HCT116 (cell line): ENCODE measurements at places on chromosomes 1 and 21.

DNA sequence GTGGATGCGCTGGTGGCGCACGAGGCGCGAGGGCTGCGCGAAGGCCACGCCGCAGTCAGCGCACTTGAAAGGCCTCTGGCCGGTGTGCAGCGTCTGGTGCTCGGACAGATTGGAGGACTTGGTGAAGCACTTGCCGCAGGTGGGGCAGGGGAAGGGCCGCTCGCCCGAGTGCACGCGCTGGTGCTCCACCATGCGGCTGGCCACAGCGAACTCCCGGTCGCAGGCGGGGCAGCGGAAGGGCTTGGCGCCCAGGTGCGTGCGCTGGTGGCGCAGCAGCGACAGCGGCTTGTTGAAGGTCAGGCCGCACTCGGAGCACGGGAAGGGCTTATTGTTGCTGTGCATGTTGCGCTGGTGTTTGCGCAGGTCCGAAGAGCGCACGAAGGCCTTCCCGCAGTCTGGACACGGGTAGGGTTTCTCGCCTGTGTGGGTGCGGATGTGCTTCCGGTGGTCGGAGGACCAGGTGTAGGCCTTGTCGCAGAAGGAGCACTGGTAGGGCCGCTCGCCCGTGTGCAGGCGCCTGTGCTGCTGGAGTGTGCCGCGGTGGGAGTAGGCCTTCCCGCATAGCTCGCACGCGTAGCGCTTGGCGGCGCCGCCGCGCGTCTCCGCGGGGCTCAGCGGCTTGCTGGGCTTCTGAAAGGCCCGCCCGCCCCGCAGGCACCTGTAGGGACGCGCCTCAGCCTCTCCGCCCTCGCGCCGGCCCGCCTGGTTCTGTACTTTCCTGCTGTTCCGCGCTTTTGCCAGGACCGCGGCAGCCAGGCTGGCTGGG, 4.7 kb downstream of the ZNF648 start:
- H3K27ac ChIP-seq: no peak overlapping the region
- H3K4me3 ChIP-seq: no peak overlapping the region
- H3K36me3 ChIP-seq: no peaks in the 10 kb centered on the region
- peaks cover 5% of the 10 kb centered on the region; the same call in 1 of the 2 replicates for H3K4me1 ChIP-seq

GRCh38 chr1:21278208-21278859, 11.9 kb downstream of the ECE1 start:
- 0 out of 2 replicates have a peak, but pooled peaks cover 6% of the 10 kb centered on the region for H3K36me3 ChIP-seq
- H3K27me3 ChIP-seq: no peaks in the 10 kb centered on the region
- H3K4me1 ChIP-seq: peaks cover 5% of the 10 kb centered on the region; the same call in 1 of the 2 replicates
- H3K27ac ChIP-seq: no peak overlapping the region
- no peak for DNase-seq

DNA sequence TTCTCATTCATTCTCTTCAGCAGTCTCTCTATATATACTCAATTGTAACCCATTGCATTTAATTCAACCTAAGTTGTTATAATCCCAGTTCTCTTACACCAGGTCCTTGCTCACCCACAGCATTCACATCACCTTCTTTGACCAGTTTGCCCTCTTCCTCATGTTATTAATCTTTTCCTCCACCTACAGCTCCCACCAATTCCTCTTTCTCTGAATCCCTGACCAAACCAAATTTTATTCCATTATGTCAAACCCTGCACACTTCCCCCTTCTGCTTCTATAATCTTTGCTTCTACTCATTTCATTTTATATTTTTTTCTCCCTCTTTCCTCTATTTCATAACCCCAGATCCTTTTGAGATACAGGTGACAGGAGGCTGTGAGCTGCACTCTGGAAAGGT, 1.4 kb downstream of the CD1A start:
- H3K27ac ChIP-seq: no peak overlapping the region
- H3K36me3 ChIP-seq: no peaks in the 10 kb centered on the region
- H3K27me3 ChIP-seq: peaks cover 21% of the 10 kb centered on the region; the same call in 1 of the 2 replicates
- H3K4me3 ChIP-seq: no peak overlapping the region
- no peak for DNase-seq
- H3K4me1 ChIP-seq: no peaks in the 10 kb centered on the region

- no peak overlapping the region for H3K27ac ChIP-seq
- DNase-seq: no peak
- H3K4me1 ChIP-seq: no peaks in the 10 kb centered on the region
- no peak overlapping the region for H3K4me3 ChIP-seq
- H3K27me3 ChIP-seq: no peaks in the 10 kb centered on the region
These were observed 109.3 kb downstream of the NTNG1 start for GRCh38 chr1:107250169-107250568.

DNA sequence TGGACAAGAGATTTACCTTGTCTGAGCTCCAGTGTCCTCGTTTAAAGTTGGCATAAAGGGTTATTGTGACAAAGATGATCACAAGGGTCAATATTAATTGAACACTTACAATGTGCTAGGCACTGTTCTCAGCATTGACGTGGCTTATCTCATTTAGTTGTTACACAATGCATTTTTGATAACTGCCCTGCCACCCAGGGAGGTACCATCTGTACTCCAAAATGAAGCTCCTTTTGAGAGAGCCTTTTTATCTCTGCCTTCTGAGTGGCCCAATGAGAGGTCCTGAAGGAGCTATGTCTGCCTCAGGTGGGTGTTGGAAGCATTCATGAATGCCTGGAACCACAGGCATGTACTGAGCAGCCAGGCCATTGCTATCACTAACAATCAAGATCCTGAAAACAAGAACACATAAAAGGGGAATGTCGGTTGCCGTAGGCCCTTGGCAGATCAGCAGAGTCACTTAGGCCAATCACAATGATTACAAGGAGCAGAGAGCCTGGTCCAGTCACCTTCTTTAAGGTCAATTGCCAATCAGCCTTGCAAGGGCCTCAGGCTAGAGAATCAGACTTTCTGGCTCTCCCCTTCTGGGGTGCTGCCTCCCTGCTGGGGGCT, 78.5 kb downstream of the NMNAT2 start:
- no peaks in the 10 kb centered on the region for H3K36me3 ChIP-seq
- H3K4me1 ChIP-seq: no peaks in the 10 kb centered on the region
- no peak overlapping the region for H3K4me3 ChIP-seq
- H3K27ac ChIP-seq: no peak overlapping the region
- no peaks in the 10 kb centered on the region for H3K27me3 ChIP-seq
- no peak for DNase-seq

DNA sequence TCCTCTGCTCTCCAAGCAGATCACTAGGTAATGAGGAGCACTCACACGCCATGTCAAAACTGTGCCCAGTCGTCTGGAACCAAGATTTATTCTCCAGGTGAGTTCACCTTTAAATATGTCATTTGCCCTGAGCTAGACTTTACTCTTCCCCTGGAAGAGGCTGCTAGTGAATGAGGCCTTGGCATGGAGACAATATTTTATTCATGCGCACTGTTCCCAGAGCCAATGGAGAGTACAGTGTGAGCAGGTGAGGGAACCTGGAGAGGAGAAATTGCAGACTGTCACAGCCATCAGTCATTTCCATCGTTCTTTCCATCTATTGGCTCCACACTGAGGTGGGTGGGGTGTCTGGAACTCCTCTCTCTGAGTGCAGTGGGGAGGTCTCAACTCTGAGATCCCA, 333.6 kb downstream of the KCNH1 start:
- no peaks in the 10 kb centered on the region for H3K4me1 ChIP-seq
- H3K27ac ChIP-seq: no peak overlapping the region
- no peak for DNase-seq
- H3K36me3 ChIP-seq: no peaks in the 10 kb centered on the region

GRCh38 chr21:17370916-17371315, 141.9 kb upstream of the CXADR start:
- H3K4me1 ChIP-seq: peaks cover 4% of the 10 kb centered on the region; the same call in 1 of the 2 replicates
- no peaks in the 10 kb centered on the region for H3K36me3 ChIP-seq
- peaks cover 8% of the 10 kb centered on the region for H3K27me3 ChIP-seq
- DNase-seq: no peak

GRCh38 chr1:7769673-7770412, 1.3 kb upstream of the VAMP3 start:
- H3K4me3 ChIP-seq: no peak overlapping the region
- DNase-seq: no peak
- H3K27me3 ChIP-seq: no peaks in the 10 kb centered on the region

GRCh38 chr1:69258842-69259241, 308.9 kb upstream of the LRRC7 start:
- H3K4me1 ChIP-seq: no peaks in the 10 kb centered on the region
- no peaks in the 10 kb centered on the region for H3K27me3 ChIP-seq
- DNase-seq: no peak
- no peaks in the 10 kb centered on the region for H3K36me3 ChIP-seq
- H3K27ac ChIP-seq: no peak overlapping the region
- H3K4me3 ChIP-seq: no peak overlapping the region

DNA sequence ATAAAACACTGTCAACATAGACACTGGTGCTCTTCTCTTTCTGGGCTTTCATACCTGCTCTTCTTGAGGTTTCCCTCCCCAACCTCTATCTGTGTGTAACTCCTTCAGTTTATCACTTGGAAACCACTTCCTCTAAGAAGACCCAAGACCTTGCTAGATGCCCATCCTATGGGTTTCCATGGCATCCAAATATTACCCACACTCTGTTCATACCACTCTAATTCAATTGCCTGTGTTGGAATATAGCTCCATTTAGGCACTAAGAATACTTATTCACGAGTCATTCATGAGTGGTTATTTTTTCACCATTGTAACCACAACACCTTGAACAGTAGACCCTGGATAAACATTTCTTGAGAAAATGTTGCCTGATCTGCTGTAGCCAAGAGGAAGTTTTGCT, 231.1 kb upstream of the SGIP1 start:
- no peak overlapping the region for H3K4me3 ChIP-seq
- no peaks in the 10 kb centered on the region for H3K27me3 ChIP-seq
- peaks cover 57% of the 10 kb centered on the region for H3K4me1 ChIP-seq
- H3K36me3 ChIP-seq: no peaks in the 10 kb centered on the region
- DNase-seq: no peak

DNA sequence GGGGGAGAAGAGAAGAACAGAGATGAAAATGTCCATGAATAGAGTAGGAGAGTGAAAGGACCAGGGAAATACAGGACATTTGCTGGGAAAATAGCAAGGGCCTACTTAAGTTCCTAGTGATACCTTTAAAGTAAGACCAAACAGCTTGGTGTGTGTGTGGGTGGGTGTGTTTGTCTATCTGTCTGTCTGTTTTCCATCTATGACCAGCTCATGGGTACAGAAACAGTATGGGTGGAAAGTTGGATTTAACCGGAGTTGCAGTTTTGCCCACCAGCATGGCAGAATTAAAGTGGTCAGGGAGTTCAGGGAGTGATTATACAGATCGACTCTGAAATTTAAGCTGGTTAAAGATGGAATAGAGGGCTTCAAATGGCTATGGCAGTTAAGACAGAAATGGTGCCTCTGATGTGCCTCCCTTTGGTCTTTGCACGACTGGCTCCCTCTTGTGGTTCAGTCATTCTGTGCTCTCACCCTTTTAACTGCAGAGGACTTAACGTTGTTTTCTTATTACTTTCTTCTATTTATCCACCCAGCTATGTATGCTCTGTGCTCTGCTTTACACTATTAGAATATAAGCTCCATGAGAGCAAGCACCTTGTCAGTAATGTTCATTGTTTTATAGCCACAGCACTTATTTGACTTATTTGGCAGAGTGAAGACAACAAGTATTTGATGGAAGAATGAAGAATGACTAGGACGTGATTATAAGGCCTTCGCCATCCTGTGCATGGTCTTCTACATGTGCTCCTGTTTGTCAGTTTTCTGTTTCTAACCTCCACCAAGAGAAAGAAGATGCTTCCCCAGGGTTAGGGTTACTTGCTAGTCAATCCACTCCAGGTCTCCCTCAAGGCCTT, 72.7 kb upstream of the AK4 start:
- H3K36me3 ChIP-seq: no peaks in the 10 kb centered on the region
- H3K27ac ChIP-seq: no peak overlapping the region
- H3K4me3 ChIP-seq: no peak overlapping the region
- DNase-seq: peak; percentile 59

DNA sequence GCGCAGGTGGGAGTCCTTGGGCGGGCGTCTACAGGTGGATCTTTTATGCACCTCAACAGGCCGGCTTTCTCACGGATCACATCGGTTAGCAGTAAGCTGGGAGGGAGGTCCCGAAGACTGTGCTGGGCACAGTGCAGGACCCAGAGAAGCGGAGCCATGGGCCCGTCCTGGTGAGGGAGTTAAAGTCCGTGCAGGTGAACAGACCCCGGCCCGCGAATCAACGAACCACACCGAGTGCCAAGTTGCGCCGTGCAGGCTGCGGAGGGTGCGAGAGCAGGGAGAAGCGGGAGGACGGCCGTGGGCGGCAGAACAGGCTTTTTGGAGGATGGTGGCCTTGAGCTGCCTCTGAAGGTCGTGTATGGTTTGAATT, 233.3 kb downstream of the SDCCAG8 start:
- DNase-seq: no peak
- H3K27ac ChIP-seq: no peak overlapping the region; the same call in 1 of the 2 replicates
- H3K4me1 ChIP-seq: peaks cover 17% of the 10 kb centered on the region
- no peaks in the 10 kb centered on the region for H3K27me3 ChIP-seq
- no peaks in the 10 kb centered on the region for H3K36me3 ChIP-seq
- peak overlapping the region; percentile 66; the same call in 1 of the 2 replicates for H3K4me3 ChIP-seq

- H3K27me3 ChIP-seq: no peaks in the 10 kb centered on the region
- H3K36me3 ChIP-seq: no peaks in the 10 kb centered on the region
- no peak overlapping the region for H3K27ac ChIP-seq
- H3K4me1 ChIP-seq: 0 out of 2 replicates have a peak, but pooled peaks cover 4% of the 10 kb centered on the region
- no peak for DNase-seq
These were observed 45.5 kb upstream of the CXADR start for GRCh38 chr21:17467392-17467791.

DNA sequence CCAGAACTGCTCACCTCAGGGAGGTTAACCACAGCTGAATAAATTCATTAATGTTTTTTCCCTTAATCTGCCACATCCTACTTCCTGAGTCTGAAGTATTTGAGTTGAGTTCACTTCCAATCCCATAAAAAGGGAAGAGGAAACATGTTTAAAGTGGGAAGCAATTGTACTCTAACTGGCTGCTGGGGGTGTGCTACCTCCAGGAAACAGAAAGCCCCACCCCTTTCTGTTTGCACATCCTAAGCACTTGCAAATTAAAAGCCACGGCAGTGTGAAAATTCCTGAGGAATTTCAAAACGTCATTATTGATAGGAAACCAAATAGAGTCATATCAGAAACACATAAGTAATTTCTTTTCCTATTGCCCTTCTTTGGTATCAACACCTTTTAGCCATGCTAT, 307.0 kb upstream of the NR5A2 start:
- no peaks in the 10 kb centered on the region for H3K27me3 ChIP-seq
- no peaks in the 10 kb centered on the region for H3K36me3 ChIP-seq
- no peaks in the 10 kb centered on the region for H3K4me1 ChIP-seq
- no peak overlapping the region for H3K27ac ChIP-seq

- no peak overlapping the region for H3K27ac ChIP-seq
- peaks cover 6% of the 10 kb centered on the region; the same call in 1 of the 2 replicates for H3K27me3 ChIP-seq
- H3K4me3 ChIP-seq: no peak overlapping the region
- H3K36me3 ChIP-seq: no peaks in the 10 kb centered on the region
- peaks cover 6% of the 10 kb centered on the region; the same call in 1 of the 2 replicates for H3K4me1 ChIP-seq
These were observed 33.5 kb upstream of the ATP2B4 start for GRCh38 chr1:203593143-203593542.

- no peak for DNase-seq
- no peak overlapping the region for H3K27ac ChIP-seq
- no peaks in the 10 kb centered on the region for H3K27me3 ChIP-seq
- H3K4me1 ChIP-seq: no peaks in the 10 kb centered on the region
- H3K36me3 ChIP-seq: no peaks in the 10 kb centered on the region; the same call in 1 of the 2 replicates
These were observed 56.9 kb downstream of the TP53BP2 start for GRCh38 chr1:223788746-223789415.

- no peaks in the 10 kb centered on the region for H3K27me3 ChIP-seq
- no peak for DNase-seq
- no peak overlapping the region for H3K27ac ChIP-seq
- H3K4me3 ChIP-seq: no peak overlapping the region
These were observed 72.0 kb downstream of the VCAM1 start for GRCh38 chr1:100791586-100791985.

- DNase-seq: no peak
- H3K27ac ChIP-seq: no peak overlapping the region
- H3K4me3 ChIP-seq: no peak overlapping the region
- H3K4me1 ChIP-seq: no peaks in the 10 kb centered on the region
- no peaks in the 10 kb centered on the region for H3K36me3 ChIP-seq
These were observed 99.8 kb downstream of the UCK2 start for GRCh38 chr1:165927169-165927568.
